ENCODE measurements at places on chromosomes 5 and 9.

DNA sequence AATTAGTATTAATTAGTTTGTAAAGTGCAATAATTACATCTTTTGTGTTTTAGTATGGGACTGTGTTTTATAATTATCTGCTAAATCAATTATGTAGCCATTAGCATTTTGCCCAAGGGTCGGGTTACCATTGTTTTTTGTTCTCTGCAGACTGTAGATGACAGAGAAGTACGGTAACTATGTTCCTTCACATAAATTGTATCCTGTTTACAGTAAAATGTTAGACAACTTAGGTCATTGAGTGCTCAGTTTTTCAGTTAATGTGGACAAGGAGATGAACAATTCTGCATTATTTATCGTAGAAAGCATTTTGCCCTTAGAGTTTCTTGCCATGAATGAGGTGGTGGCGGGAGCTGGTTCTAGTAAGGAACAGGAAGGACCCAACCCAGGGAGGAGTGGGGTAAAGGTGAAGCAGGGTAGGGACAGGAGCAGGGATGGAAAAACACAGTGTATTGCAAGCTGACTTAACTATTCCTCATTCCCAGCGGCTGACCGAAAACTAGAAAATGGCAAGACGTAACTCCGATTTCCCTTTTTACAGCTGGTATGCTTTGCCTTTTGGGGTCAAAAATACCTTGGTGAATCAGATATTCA is 243.7 kb upstream of the SLC24A2 start:
- DNase-seq = no peak

DNA sequence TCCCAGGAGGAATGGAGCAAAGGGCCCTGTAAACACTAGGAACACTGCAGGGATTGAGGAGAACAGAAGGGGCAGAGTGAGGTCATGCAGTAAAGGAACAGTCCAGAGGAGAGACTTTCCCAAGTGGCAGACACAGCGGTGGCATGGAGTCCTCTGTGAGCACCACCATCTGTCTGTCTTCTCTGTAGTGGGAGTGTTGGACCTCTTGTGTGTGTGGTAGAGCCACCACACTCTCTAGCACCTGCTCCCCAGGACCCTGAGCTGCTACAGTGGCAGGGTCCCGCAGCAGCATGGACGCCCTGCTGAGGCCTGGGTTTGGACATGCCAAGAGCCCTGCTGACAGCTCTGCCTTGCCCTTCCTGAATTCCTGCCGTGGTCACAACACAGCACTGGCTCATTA is 75.7 kb upstream of the LARP1 start:
- DNase-seq = no peak

- no peak for DNase-seq
These were observed 34.9 kb upstream of the EPB41L4B start for GRCh38 chr9:109355564-109356297.

GRCh38 chr9:106326493-106326892 is 536.5 kb upstream of the ZNF462 start:
- no peak for DNase-seq

Measured in T-helper 22 cell (primary cell).